ENCODE measurements at places on chromosomes 1 and 21.

GRCh38 chr1:93554883-93555872 lies 107.3 kb downstream of the FNBP1L start:
- no peak for DNase-seq

- no peak for DNase-seq
Observed at GRCh38 chr1:214393086-214393485, 112.1 kb downstream of the SMYD2 start.

- DNase-seq: no peak
Observed at GRCh38 chr1:161784968-161785367, 18.8 kb downstream of the ATF6 start.

GRCh38 chr1:207128336-207128921 lies 24.4 kb downstream of the C4BPA start:
- DNase-seq: no peak

DNA sequence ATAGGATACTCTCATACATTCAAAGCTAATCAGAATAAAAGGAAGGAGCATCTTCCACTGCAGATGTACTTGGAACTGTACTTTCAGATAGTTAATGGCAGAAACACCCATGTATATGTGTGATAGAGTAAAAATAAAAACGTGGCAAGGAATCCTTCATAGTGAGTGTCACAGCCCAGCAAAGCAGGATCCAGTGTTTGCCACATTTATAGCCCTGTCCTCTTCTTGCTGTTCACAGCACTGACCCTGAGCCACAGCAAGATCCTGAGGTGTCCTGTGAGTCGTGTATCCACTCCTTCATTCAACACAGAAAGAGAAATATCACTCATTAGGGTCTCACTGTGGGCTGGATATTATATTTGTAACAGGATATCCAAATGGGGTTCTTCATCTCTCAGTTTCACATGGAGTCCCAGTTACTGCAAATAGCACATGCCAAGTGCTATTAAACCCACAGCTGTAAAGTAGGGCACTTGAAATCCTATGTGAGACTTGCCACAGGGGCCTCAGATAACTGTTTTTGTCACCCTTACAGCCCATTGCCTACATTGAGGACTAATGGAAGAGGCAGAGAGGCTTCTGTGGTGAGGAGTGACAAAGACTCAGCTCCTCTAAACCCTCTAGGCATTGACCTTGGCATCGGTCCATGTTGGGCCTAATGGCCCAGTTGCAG lies 41.3 kb downstream of the CYP2J2 start:
- DNase-seq: no peak

DNA sequence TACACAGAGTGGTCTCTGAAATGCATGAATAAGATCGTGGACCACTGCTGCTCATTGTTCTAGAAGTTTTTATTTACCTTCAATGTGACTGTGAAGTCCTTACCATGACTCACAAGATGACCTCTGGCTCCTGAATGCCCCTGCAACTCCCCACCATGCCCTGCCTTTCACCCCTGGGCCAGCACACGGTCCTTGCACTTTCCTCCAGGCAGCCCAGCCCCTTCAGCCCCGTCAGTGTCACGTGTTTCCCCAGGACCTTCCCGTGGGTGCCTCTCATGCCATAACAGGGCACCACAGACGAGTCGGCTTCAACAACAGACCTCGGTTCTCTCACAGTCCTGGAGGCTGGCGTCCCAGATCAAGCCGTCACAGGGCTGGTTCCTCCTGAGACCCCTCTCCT lies 62.1 kb downstream of the B3GALT5 start:
- DNase-seq: no peak

GRCh38 chr1:24501371-24502064 lies 1.1 kb upstream of the RCAN3 start:
- no peak for DNase-seq

DNA sequence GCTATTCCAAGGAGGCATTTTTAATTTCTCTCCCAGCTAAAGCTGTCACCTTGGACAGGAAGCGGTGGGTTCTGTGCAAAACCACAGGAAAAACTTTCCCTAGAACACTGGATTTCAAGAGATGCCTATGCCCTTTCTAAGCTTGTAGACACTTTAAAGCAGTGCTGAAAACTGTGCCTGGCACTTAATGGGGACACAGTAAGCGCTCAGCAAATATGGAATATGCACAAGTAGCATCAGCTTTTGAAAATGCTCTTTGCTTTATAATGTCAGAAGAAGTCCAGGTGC lies 50.9 kb upstream of the TARBP1 start:
- DNase-seq: no peak

- DNase-seq: no peak
Observed at GRCh38 chr1:26981146-26981846, 12.2 kb upstream of the TRNP1 start.

DNA sequence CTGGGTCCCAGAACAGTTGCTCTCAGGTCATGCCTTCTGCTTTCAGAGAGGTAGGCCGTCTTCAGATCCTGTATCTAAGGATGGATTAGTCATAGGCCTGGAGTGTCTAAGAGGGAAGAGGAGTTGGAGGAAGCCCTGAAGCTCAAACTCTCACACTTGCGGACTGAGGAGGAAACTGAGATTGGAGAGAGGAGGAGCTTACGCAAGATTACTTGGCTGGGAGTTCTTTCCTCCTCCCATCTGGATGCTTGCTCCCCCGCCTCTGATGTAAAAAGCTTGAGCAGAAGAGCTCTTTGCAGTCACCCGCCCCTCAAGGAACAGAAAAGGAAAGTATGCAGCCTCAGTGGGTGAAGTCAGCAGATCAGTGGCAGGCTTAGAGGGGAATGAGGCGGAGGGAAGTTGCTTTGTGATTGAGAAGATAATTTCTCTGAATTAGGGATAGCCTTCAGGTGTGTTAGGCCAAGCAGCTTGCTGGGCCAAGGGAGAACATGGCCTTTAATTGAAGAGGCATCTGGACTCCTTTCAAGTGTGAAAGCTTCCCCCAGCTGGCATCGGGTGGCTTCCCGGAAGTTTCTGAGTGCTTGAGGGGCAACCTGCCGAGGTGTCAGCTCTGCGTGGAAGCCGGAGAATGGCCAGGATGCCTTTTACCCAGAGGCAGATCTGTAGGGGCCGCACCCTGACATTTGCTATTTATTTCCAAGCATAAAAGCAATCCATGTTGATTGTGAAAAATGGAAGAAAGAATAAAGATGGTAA lies 6.6 kb downstream of the ADORA1 start:
- DNase-seq: no peak

GRCh38 chr1:220983877-220984635 lies 104.8 kb downstream of the HLX start:
- no peak for DNase-seq

DNA sequence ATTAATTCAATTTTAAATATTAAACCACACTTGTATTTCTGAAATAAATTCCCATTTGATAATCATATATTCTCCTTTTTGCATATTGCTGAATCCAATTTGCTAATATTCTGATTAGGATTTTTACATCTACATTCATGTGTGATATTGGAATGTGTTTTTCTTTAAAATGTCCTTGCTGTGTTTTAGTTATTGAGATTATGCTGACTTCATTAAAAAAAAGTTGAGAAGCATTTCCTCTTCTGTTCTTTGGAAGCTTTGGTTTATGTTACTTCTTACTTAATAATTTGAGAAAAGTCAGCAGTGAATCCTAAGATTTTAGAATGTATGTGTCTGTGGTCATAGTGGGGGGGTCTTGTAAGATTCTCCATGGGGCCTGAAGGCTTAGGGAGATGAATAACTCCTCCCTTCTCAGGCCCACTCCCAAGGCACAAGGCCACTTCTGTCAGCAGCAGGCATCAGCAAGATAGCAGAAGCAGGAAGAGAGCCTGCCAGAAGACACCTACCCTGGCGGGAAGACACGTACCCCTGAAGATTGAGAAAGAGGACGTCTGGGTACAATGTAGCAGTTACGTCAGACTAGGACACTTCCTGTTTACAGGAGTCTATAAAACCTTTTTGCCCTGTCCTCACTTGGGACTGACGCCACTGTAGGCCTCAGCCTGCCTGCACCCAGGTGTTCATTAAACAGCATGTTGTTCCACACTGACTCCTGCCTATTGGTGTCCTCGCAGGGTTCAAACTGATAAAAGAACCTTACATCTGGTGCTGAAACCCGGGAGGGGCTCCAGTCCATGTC lies 56.9 kb downstream of the ODF2L start:
- no peak for DNase-seq

GRCh38 chr1:170967042-170967910 lies 31.9 kb downstream of the MROH9 start:
- DNase-seq: no peak

DNA sequence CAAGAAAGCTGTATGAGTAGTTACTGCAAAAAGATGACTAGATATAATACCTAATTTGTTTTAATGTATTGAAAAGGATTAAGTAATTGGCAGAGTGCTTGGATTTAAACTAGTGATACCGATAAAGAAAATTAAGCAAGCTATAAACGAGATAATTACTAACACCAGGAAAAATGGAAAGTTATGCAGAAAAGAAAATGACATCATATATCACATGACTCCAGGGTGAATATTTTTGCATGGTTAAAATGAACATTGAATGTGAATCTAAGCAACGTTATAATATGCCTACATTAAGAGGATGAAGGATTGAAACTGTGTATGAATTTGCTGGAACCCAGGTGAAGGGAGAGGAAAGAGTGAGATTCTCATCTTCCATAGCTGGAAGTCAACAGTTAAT lies 644.4 kb downstream of the ADGRL2 start:
- no peak for DNase-seq

DNA sequence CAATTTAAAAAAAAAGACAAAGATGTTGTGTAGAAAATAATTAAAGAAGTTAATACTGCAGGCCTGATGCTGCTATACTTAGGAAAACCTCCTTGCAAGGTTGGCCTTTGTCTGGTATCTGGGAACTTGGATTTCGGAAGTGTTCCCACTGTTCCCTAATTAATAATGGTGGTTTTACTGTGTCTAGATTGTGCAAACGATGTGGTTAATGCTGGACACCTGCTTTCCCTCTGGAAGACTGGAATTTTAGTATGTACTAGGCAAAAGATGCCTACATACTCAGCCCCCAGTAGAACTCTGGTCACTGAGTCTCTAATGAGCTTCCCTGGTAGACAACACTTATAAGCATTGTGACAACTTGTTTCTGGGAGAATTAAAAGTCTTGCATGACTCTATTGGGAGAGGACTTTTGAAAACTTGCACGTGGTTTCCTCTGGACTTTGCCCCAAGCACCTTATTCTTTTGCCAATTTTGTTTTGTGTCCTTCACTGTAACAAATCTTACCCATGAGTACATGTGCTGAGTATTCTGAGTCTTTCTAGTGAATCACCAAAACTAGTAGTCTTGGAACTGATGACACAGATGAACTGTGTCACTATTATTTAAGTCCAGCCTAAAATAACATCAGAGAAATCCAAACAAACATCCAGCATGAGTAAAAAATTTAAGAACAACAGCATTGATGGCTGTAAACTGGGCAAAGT lies 40.4 kb downstream of the LIN9 start:
- DNase-seq: no peak

DNA sequence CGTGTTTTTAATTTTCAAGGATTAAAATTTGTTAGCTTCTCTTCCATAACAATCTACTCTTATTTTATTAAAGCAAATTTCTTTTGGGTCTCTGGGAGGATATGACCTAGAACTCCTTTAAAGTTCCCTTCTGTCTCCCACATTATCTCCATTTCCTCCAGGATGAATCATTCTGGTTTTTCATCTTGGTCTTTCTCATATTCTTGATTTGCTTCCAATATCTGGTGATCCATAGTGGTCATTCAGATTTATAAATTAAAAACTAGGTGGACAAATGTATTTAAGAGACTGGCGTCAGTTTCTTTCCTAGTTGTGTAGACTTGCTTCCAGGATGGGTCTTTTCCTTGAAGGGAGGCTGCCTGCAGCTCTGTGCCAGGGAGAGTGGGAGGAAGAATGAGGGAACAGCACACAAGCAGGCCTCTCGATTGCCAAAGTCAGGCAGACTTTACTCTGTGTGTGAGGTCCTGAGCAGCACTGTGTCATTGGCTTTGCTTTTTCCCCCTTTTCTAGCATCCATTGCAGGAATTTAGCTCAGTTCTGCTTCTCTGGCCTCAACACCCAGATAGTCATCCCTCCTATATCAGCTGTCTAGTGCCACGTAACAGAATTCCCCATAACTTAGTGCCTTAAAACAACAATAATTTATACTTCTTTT lies 48.1 kb upstream of the FOXO6 start:
- DNase-seq: no peak

- no peak for DNase-seq
Observed at GRCh38 chr1:21869620-21870121, 57.6 kb downstream of the LDLRAD2 start.

DNA sequence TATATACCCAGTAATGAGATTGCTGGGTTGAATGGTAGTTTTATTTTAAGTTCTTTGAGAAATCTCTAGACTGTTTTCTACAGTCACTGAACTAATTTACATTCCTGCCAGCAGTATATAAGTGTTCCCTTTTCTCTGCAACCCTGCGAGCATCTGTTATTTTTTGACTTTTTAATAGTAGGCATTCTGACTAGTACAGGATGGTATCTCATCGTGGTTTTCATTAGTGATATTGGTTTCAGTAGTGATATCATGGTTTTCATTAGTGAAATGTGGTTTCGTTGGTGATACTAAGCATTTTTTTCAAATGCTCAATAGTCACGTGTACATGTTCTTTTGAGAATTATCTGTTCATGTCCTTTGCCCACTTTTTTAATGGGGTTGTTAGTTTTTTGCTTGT lies 316.8 kb downstream of the PTBP2 start:
- DNase-seq: no peak

GRCh38 chr21:46219591-46220239 lies 8.9 kb downstream of the LSS start:
- DNase-seq: no peak
